Fibroblast of gingiva (primary cell): ENCODE measurements at places on chromosomes 1 and 21.
A peak's percentile ranks its signal among the peaks of the same experiment; 100 is the strongest.

DNA sequence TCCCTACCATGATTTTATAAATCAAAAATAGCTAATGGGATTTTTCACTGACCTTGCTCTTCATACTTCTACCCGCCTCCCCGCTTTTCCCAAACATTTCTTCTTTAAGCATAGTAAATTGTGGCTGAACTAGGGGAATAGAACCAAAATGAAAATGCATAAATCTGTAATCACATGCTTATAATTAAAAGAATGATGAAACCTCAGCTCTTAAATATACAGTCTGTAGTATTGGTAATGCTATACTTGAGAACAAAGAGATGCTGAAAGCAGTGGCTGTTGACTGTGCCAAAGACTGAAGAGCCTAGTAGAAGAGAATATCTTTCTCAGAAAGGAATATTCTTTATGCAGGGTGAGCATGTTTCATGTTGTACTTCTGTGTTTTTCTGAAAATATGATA, 249.1 kb downstream of the GREM2 start:
- peak; percentile 58 for DNase-seq

DNA sequence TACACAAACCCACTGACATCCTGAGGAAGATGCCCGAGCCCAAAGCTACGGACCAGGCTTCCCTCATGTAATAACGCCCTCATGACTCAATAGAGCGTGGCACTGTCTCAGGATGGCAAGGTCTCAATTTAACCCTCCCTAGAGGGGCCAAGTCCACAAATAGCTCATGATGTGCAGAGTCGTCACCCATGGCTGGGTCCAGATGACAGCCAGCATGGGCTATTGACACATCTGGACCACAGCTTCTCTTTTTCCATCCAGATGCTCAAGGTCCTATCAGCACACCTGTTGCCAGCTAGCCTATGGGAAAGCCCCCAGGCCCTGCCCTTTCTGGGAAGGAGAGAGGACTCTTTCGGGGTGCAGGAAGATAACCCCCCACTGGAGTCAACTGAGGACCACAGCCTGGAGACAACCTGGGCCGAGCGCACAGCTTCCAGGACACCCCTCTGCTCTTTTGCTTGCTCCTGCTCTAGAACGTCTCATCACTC, 2.8 kb downstream of the LAPTM5 start:
- DNase-seq: no peak

GRCh38 chr1:39679821-39680220, 7.9 kb upstream of the NT5C1A start:
- DNase-seq: no peak

- DNase-seq: no peak
Observed at GRCh38 chr1:53257454-53258081, 19.2 kb upstream of the MAGOH start.

GRCh38 chr1:216749232-216749631, 26.0 kb upstream of the ESRRG start:
- DNase-seq: no peak

DNA sequence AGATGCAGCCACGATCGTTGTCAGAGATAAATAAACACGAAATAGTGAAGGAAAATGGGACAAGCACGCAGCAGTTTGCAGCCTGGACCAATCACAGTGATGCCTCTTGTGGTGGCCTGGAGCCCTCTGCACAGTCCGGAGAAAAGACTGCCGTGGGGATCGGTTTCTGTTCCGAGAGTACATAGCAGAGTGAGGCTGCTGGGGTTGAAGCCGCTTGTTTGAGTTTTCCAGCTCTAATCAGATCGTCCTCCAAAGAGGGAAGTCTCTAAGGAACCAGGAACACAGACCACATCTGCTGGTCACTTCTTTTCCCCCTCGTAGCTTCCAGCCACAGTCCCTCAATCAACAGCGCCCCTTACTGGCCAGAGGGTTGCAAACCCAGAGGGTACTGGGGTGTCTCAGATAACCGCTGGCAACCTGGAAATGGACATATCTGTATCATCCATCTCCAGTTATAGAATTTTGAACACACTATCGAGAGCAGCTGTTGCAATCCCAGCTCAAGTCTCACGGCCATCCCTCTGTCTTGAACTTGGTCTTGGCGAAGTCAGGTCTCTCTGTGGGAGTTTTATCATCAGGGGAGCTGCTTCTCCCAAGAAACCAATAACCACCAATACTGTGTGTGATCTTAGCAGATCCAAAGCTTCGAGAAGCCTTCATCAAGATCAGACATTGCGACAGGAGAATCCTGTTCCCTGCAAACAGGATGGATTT, 57.4 kb downstream of the OLIG1 start:
- DNase-seq: peak; percentile 42

- no peak for DNase-seq
Observed at GRCh38 chr1:15173863-15174614, 20.5 kb downstream of the TMEM51 start.

DNA sequence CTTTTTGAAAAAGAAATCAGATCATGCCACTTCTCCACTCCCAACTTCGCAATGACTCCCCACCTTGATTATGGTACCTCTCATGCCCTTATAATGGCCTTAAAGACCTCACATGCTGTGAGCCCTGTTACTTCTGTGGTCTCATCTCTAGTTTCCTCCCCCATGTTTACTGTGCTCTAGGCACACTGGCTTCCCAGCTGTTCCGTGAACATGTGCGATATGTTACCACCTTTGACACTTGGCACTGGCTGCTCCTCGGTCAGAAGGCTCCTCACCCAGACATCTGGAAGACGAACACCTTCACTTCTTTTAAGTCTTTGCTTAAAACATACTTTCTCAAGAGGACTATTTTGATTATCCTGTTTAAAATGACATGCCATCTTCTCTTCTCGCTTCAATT, 14.3 kb upstream of the NTMT2 start:
- no peak for DNase-seq

- no peak for DNase-seq
Observed at GRCh38 chr1:2644171-2644570, 11.4 kb upstream of the MMEL1 start.

- no peak for DNase-seq
Observed at GRCh38 chr1:180135535-180135934, 19.1 kb upstream of the QSOX1 start.

- DNase-seq: no peak
Observed at GRCh38 chr21:43300496-43301408, 126.2 kb downstream of the SIK1 start.

DNA sequence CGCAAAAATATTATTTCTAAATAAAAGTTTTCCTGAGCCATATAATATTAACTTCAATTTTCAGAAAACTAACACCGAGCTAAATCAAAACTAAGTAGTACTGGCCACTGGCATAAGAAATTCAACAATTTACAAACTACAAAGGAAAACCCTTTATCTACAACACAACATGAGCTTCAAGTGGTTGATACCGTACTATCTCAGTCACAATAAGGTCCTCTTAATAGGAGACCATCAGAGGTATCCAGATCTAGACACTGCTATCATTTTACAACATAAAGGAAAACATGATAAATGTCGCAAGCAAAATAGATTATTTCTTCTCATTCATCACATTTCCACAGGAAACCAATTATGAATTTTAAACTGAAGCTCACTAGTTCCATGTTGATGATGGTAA, 39.5 kb downstream of the GATAD2B start:
- no peak for DNase-seq

DNA sequence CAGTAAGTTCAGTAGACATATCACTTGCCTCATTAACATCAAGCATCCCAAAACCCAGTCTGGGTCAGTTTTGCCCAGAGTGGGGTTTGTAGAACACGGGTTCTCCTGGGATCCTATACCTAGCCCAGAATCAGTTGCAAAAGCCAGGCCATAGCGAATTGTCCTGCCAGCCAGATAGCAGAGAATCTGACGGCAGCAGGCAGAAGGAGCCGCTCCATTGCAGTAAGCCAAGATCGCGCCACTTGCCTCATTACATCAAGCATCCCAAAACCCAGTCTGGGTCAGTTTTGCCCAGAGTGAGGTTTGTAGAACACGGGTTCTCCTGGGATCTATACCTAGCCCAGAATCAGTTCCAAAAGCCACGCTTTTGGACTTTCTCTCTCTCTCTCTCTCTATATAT, 19.1 kb downstream of the NDUFS5 start:
- no peak for DNase-seq

DNA sequence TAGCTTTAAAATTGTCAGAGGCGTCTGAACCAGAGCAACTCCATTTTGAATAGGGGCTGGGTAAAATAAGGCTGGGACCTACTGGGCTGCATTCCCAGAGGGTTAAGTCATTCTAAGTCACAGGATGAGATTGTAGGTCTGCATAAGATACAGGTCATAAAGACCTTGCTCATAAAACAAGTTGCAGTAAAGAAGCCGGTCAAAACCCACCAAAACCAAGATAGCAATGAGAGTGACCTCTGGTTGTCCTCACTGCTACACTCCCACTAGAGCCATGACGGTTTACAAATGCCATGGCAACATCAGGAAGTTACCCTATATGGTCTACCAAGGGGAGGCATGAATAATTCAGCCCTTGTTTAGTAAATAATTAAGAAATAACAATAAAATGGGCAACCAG, 143.6 kb downstream of the GABPA start:
- no peak for DNase-seq

- peak; percentile 51 for DNase-seq
Observed at GRCh38 chr1:26408604-26409003, 2.0 kb upstream of the LIN28A start.

GRCh38 chr1:105137543-105138457, 1388.1 kb downstream of the AMY1C start:
- DNase-seq: no peak

DNA sequence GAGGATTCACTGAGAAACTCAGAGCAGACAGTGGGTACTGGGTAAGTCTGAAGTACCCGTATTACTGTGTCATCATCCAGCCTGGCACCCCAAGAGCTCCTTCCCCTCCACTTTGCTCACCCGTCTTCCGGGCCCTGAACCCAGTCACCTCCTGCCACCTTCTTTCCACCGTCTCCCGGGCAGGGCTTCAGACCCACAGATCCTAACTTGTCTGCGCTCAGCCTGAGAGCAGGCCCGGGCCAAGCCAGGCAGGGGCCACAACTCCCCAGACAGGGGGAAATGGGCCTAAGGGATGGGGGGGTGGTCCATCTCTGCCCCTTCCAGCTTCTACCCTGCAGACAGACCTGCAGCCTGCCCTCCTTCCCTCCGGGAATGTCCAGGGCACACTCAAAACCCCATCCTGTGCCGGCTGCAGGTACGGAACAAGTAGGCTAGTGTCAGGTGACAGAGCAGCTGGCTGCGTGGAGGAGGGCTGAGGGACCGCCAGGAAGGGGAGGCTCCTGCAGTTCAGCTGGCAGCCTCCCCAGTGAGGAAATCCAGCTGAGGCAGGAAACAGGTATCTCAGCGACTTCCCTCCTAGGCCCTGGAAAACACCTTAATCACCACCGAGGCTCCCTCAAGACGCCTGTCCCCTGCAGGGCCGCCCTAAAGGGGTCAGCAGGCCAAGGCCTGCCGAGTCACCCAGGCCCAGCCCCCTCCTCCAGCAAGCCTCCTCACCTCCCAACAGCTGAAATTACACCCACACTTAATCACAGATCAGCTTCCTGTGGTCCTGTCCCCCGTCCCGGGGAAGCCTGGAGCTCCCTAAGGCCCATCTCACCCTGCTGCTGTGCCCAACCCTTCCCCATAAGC, 3.5 kb downstream of the HSPG2 start:
- no peak for DNase-seq

- peak; percentile 21 for DNase-seq
Observed at GRCh38 chr1:204544321-204544720, 28.1 kb downstream of the MDM4 start.

DNA sequence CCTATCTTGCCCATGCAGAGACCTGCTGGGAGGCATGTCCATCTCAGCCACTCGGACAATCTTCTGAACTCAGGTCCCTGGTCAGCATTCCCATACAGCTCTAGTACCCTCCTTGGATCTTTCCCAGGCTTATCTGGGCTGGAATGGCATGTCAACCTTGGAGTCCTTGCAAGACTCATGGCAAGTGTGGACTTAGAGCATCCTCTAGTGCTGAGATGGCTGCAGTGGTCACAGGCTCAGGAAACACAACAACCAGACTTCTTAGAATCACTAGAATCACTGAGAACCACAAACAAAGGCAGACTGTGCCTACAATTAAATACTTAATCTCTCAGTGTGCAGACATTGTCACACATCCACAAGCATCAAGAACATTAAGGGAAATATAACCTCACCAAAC, 73.1 kb upstream of the TSHB start:
- DNase-seq: no peak

DNA sequence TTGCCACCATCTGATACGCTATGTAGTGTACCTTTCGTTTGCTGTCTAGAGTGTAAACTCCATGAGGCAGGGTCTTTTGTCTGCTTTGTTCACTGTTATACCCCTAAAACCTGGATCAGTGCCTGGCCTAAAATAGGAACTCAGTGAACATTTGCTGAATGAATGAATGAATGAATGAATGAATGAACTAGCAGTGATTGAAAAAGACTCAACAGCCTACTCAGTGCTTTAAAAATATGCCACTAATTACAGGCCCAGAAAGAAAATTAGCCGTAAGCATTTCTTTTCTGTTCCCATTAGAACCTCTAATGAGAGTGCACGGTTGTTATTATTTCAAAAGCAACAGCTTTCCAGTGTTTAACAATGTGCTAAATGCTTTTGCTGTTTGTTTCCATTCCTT, 69.3 kb upstream of the SYT6 start:
- DNase-seq: no peak

GRCh38 chr1:236774926-236775325, 20.2 kb upstream of the MTR start:
- no peak for DNase-seq

DNA sequence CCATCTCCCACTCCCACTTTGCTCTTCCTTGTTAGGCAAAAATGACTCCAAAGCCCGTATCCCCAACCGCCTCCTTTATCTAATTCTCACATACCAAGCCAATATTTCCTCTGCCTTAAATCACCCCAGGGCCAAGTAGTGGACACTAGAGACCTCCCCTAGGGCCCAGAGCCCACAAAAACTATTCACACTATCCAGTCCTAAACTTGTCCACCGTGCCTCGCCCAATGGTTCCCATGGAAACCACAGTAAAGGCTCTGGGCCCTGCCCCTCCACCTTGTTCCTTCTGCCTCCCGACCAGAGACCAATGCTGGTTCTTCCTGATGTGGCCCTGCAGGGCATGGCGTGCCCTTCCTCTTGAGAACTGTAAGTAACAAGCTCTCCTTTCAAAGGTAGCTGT, 11.8 kb downstream of the CFAP107 start:
- no peak for DNase-seq

DNA sequence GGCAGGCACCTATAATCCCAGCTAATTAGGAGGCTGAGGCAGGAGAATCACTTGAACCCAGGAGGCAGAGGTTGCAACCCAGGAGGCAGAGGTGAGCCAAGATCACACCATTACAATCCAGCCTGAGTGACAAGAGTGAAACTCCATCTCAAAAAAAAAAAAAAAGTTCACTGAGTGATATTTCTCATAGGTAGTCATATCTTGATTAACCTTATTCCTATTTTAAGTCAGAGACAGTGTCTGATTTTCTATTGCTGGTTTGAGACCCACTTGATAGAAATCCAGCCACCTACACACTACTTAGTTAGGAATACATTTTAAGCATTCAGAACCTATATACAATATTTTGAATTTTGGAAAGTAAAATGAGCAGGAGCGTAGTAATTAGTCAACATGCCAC, 357.4 kb upstream of the ADGRL2 start:
- no peak for DNase-seq
